Kidney (tissue), 22 donors: ENCODE measurements at places on chromosomes 16 and 17. TPM values are rescaled to one million over a fixed set of nuclear protein-coding genes. Genes with fewer than 3 reads are reported as not detected.

DNA sequence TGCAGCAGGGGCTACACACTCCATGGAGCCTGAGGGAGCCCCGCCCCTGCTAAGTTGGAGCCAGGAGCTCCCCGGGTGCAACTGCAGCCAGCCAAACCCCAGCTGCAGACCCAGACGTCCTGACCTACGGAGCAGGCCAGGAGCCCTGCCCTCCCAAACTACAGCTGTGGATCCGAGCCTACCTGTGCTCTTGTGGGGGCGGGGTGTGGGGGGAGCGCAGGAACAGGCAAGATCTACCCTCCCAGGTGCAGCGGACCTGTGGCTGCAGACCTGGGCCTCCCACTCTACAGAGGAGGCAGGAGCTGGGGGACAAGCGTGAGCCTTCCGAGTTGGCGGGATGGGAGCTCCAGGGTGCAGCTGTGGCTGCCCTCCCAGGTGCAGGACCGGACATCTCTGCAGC, 29.7 kb upstream of the MYLK3 start:
- no peak overlapping the region for H3K27ac ChIP-seq
- no peaks in the 10 kb centered on the region for H3K27me3 ChIP-seq
- H3K36me3 ChIP-seq: no peaks in the 10 kb centered on the region
- no peak for DNase-seq
- no peaks in the 10 kb centered on the region for H3K4me1 ChIP-seq

DNA sequence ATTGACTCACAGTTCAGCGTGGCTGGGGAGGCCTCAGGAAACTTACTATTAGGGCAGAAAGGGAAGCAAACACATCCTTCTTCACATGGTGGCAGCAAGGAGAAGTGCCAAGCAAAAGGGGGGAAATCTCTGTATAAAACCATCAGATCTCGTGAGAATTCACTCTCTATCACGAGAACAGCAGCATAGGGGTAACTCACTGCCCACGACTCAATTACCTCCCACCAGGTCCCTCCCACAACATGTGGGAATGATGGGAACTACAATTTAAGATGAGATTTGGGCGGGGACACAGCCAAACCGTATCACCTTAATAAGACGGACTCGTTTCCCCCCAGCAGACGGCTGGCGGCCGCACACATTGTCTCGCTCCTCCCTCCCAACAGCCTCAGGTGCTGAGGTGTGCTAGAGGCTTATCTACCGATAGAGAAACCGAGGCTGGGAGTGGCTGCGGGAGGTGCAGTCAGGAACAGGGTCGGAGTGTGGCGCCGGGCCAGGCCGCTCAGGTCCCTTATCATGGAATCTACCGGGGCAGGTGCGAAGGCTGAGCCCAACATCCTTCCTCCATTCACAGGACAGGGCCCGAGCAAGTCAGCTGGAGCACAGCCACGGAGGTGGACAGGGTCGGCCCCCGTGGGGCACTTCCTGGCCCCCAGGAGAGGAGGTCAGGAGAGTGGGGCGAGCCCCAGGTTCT, 4.9 kb upstream of the ZG16B start:
- H3K27me3 ChIP-seq: no peaks in the 10 kb centered on the region
- no peaks in the 10 kb centered on the region for H3K4me1 ChIP-seq
- no peaks in the 10 kb centered on the region for H3K36me3 ChIP-seq
- no peak overlapping the region for H3K4me3 ChIP-seq

DNA sequence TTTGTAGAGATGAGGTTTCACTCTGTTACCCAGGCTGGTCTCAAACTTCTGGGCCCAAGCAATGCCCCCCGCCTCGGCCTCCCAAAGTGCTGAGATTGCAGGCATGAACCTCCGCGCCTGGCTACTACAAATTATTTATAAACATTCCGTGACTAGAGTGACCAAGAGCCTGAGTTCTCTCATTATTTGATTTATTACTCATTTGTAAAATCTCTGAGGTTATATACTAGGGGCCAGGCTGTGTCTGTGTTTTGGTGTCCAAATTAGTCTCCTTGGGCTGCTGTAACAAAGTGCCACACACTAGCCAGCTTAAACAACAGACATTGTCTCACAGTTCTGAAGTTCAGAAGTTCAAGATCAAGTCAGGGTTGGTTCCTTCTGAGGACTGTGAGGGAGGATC, 70.8 kb upstream of the ELAC2 start:
- no peaks in the 10 kb centered on the region for H3K4me1 ChIP-seq
- no peak overlapping the region for H3K27ac ChIP-seq
- H3K4me3 ChIP-seq: no peak overlapping the region
- H3K27me3 ChIP-seq: no peaks in the 10 kb centered on the region

Gene C16orf92
- not detected for total RNA-seq
